ENCODE measurements at places on chromosomes 1 and 21.

GRCh38 chr1:108129999-108130398, 70.1 kb downstream of the SLC25A24 start:
- DNase-seq, result no peak

- DNase-seq, result no peak
These were observed 521.1 kb upstream of the BEND5 start for GRCh38 chr1:49297783-49298182.

- no peak for DNase-seq
These were observed 17.8 kb upstream of the RSBN1 start for GRCh38 chr1:113830039-113830438.

DNA sequence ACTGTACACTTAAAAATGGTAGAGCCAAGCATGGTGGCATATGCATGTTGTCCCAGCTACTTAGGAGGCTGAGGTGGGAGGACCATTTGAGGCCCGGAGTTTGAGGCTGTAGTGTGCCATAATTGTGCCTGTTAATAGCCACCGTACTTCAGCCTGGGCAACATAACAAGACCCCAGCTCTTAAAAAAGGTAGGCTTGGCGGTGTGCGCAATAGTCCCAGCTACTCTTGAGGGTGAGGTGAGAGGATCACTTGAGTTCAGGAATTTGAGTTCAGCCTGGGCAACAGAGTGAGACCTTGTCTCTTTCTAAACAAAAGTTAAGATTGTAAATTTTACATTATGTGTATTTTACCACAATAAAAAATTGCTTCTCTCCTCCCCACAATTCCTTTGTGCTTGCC, 19.7 kb downstream of the FNBP1L start:
- no peak for DNase-seq

DNA sequence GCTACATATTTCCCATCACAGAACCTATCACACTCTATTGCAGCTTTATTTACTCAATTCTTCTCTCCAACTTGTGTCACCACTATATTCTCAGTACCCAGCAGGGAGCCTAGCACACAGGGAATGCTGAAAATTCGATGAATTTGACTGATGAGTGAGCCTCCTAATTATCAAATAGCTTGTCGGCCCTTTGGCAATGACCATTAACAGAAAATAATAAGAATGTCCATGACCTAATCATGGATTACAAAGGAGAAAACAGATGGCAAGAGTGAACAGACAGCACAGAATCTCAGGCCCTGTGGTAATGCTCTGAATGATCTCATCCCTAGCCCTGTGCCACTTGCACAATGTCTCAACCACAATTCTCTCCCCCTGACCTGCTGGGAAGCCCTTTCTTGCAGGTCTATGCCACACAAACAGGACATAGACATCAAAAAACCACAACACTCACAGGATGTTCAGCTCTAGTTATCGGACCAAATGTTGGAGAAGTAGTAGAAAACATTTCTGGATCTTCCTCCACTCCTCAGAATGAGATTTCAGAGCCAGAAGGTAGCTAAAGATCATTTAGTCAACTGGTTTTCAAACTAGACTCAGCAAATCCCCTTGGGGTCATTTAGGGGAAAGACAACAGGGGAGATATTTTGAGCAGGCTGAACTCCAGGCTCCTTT, 68.4 kb downstream of the LUZP1 start:
- DNase-seq, result no peak

GRCh38 chr1:77513839-77514763, 168.4 kb downstream of the ZZZ3 start:
- DNase-seq, result peak; percentile 60

GRCh38 chr1:28812669-28813468, 899 bp downstream of the OPRD1 start:
- no peak for DNase-seq

- DNase-seq, result no peak
These were observed 47.9 kb downstream of the CAPN9 start for GRCh38 chr1:230794871-230795605.

DNA sequence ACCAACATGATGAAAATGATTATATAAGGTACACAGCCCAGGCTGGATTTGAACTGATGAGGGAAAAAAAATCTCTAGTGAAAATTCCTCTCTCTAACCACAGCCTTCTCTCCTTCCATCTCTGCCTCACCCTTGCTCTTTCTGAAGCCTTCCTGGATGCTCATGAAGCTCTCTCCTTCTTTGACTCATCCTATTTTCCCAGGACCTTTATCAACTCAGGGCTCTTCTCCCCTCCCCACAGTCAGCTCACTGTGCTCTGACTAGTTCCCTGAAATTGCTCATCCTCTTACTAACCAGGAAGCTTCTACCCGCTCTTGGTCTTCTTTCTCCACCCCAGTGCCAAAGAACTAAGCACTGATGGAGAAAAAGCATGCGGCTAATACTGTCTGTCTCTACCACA, 46.4 kb upstream of the ERG start:
- DNase-seq, result no peak

DNA sequence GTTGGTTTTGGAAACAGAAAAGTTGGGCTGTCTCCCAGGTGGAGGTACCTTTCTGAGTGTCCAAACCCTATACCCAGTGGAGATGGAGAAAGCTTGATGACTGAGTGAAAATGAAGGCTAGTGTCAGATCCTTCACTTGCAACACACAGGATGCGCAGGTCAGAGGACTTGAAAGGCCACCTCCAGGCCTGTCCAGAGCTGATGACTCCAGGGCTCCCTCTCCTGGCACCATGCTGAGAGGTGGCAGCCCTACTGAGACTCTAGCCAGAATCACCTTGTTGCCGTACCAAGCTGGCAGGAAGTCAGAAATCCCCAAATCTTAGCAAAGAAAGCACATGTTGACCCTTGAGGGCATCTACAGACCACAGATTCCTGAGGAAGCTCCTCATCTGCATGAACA, 16.4 kb downstream of the KNCN start:
- DNase-seq, result no peak

All from nucleus accumbens (tissue), 56 donors.